A549 treated with CORT108297 at 1 μM for 4 hours (cell line): ENCODE measurements at places on chromosomes 4 and X. TPM values are rescaled to one million over a fixed set of nuclear protein-coding genes. Genes with fewer than 3 reads are reported as not detected.

The HDX gene
- 1.9 to 2.9 TPM (median 2.2 TPM) in 5 replicates for total RNA-seq

The MTCP1 gene
- 15.5 to 23.6 TPM (median 18.1 TPM) in 5 replicates for total RNA-seq

The ADAMTS3 gene
- total RNA-seq, result 0.02 TPM in 1 of 5 replicates, not detected in the others

The GLRB gene
- total RNA-seq, result 0.61 to 1.5 TPM (median 1.2 TPM) in 5 replicates

The TCEAL2 gene
- not detected in 5 replicates for total RNA-seq

The RAB9B gene
- 0.02 to 0.05 TPM (median 0.03 TPM) in 3 of 5 replicates, not detected in the others for total RNA-seq

The TRIM75 gene
- not detected in 5 replicates for total RNA-seq

The UGT8 gene
- 0.16 to 0.22 TPM (median 0.18 TPM) in 5 replicates for total RNA-seq

The HPSE gene
- 1.1 to 1.7 TPM (median 1.4 TPM) in 5 replicates for total RNA-seq

The FGFBP2 gene
- 0.06 to 0.15 TPM (median 0.10 TPM) in 3 of 5 replicates, not detected in the others for total RNA-seq

The ANAPC4 gene
- 11.1 to 13.7 TPM (median 12.7 TPM) in 5 replicates for total RNA-seq

The SMIM10 gene
- total RNA-seq, result 0.05 to 0.14 TPM (median 0.08 TPM) in 5 replicates

The GJB1 gene
- total RNA-seq, result 0.11 TPM in 1 of 5 replicates, not detected in the others

The SPATA4 gene
- 0.17 to 0.31 TPM (median 0.26 TPM) in 4 of 5 replicates, not detected in the other for total RNA-seq

The GPC3 gene
- 0.18 TPM in 1 of 5 replicates, not detected in the others for total RNA-seq

The MAGEB10 gene
- not detected in 5 replicates for total RNA-seq

The SHISA3 gene
- not detected in 5 replicates for total RNA-seq

The NPY5R gene
- total RNA-seq, result not detected in 5 replicates

The CRMP1 gene
- 2.5 to 3.2 TPM (median 2.7 TPM) in 5 replicates for total RNA-seq

The FUNDC2 gene
- 94.0 to 113 TPM (median 109 TPM) in 5 replicates for total RNA-seq

The DCLK2 gene
- total RNA-seq, result 9.0 to 11.1 TPM (median 9.3 TPM) in 5 replicates

The AGTR2 gene
- total RNA-seq, result not detected in 5 replicates

The PRPS2 gene
- total RNA-seq, result 36.2 to 45.9 TPM (median 43.3 TPM) in 5 replicates

The TGIF2LX gene
- total RNA-seq, result not detected in 5 replicates

The RHOXF1 gene
- 0.10 TPM in 1 of 5 replicates, not detected in the others for total RNA-seq

The PLAC1 gene
- 0.25 to 0.80 TPM (median 0.53 TPM) in 5 replicates for total RNA-seq

The SPIN2A gene
- total RNA-seq, result 0.12 to 0.21 TPM (median 0.13 TPM) in 5 replicates

The MAGEE2 gene
- not detected in 5 replicates for total RNA-seq

The NKX6-1 gene
- 0.37 to 0.58 TPM (median 0.48 TPM) in 5 replicates for total RNA-seq

The SMIM43 gene
- total RNA-seq, result 0.22 to 0.46 TPM (median 0.34 TPM) in 5 replicates
